Mesenteric fat pad (tissue), 1 donor: ENCODE measurements at places on chromosomes 7 and 10. TPM values are rescaled to one million over a fixed set of nuclear protein-coding genes. Genes with fewer than 3 reads are reported as not detected.
A peak's percentile ranks its signal among the peaks of the same experiment; 100 is the strongest.

GRCh38 chr10:12947741-12948140 is 53.8 kb downstream of the CCDC3 start:
- no peak for DNase-seq

DNA sequence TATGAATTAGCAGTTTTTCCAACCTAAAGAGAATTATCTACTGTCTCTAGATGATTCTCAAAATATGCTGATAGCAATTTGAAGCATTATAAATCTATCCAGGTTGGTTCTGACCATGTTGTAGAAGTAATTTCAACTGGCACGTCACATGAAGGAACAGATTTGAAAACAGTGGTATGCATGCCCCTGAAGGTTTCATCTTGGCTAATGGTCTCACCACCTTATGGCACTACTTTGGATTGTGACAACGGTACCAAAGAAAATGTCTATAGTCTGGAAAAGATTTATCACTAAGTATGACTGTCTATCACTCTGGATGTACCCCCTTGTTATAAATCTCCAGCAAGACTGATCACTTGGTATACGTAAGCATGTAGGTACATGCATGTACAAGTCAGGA is 723.1 kb upstream of the GALNT17 start:
- DNase-seq: no peak

GRCh38 chr7:47837826-47838225 is 110.4 kb downstream of the PKD1L1 start:
- no peak for DNase-seq

GRCh38 chr7:69670701-69671100 is 72.4 kb downstream of the AUTS2 start:
- no peak for DNase-seq

DNA sequence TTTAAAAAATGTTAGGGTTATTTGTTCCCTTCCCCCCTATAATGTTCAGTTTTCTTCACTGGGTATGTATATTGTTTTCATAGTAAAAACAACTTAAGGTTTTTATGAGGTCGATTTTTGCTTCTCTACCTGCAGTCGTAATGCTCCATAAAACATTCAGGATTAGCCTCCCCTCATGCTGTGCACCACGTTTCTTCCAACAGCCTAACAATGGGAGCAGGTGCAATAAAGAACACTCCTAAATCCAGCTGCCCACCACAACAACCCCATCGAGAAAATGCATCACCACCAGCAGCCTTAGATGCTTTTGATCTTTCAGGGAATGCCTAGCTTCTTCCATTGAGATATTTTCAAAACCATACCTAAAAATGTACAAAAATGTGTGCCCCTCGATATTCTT is 111.1 kb downstream of the ADAM12 start:
- DNase-seq: no peak

- no peak for DNase-seq
These were observed 54.6 kb downstream of the HACD1 start for GRCh38 chr10:17562614-17563013.

DNA sequence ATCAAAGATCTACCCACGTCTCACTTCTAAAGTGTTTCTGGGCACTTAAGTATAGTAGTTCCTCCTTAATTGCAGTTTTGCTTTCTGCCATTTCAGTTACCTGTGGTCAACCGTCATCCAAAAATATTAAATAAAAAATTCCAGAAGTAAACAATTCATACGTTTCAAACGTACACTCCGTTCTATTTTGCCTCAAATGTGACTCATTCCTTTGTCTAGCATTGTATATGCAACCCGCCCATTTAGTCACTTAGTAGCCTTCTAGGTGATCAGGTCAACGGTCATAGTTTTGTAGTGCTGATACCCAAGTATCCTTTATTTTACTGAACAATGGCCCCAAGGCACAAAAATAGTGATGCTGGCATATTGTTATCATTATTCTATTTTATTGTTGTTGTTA is 33.8 kb downstream of the HGF start:
- DNase-seq: no peak

DNA sequence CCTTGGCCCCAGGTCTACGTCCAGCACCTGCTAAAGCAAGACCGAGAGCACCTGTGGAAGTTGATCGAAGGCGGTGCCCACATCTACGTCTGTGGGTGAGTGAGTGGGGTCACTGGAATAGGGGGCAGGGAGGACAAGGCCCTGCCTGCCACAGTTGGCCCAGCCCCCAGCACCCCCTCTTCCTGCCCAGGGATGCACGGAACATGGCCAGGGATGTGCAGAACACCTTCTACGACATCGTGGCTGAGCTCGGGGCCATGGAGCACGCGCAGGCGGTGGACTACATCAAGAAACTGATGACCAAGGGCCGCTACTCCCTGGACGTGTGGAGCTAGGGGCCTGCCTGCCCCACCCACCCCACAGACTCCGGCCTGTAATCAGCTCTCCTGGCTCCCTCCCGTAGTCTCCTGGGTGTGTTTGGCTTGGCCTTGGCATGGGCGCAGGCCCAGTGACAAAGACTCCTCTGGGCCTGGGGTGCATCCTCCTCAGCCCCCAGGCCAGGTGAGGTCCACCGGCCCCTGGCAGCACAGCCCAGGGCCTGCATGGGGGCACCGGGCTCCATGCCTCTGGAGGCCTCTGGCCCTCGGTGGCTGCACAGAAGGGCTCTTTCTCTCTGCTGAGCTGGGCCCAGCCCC is 8.1 kb downstream of the TMEM120A start:
- DNase-seq: no peak

DNA sequence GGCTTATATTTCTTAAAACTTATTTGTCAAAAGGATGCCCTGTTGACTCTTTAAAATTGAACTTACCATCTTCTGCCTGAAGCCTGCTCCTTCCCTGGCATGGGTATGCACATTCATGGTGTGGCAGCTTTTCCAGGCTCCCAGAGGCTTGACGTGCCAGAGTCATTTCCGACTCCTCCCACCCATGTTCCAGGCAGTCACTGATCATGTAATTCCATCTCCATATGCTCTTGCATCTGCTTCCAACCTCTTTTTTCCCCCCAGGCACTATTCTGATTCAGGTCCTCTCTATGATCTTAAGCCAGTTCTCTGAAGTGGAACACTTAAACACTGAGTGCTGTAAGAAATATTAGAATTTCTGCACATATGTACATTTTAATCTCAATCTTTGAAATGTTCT is 82.2 kb downstream of the CFAP58 start:
- no peak for DNase-seq

DNA sequence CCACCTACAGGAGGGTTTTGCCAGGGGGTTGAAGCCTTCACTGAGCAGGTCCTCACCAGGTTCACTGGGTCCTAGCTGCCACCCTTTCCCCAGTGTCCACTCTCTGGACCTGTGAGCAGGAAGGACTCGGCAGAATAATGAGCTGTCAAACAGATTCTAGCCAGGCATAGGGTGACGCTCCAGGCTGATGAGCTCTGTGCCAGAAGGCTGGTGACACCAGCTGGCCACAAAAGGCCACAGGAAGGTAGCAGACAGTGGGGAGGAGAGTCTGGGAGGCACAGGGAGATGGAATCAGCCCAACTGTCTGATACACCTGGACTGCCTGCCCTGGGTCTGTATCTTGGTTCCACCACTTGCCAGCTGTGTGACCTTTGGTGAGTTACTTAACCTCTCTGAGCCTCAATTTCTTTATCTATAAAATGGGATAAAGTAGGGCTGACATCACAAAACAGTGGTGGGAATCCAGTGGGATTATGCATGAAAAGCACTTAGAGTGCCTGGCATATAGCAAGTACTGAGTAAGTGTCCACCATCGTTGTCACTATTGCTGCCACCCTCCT is 26.7 kb upstream of the NDST2 start:
- DNase-seq: no peak

- DNase-seq: no peak
These were observed 45.7 kb downstream of the KIAA1549 start for GRCh38 chr7:138935465-138936011.

GRCh38 chr7:149004405-149005370 is 23.6 kb downstream of the PDIA4 start:
- no peak for DNase-seq

GRCh38 chr7:46754140-46754720 is 827.7 kb downstream of the TNS3 start:
- DNase-seq: no peak

DNA sequence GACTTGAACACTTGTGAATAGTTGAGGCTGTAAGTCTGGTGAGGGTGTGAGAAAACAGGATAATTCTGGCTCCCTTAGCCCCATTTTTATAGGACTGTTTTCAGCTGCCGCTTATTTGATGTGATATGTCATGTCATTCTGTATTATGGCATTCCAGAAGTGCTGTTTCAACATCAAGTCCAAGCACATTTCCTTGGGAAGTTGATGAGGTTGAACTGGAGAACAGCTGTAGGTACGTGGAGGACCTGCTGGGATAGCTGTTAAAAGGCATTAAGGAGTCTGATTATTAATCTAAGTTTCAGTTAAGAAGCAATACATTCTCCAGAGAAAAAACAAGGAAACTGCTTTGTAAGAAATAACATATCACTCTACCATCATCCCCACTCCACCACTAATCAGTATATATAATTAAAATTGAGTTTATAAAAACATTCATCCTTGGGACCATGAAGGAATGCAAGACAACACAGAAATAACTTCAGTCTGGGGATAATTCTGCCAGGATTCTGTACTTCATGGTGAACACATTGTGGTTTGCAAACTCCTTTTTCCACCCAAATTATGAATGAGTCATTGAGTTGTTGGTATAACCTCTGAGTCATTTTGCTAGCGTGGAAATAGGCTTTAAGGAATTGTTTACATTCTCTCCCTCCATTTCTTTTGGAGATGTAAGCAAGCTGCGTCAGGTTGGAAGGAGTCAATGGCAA is 39.9 kb upstream of the TMEM229A start:
- DNase-seq: no peak

DNA sequence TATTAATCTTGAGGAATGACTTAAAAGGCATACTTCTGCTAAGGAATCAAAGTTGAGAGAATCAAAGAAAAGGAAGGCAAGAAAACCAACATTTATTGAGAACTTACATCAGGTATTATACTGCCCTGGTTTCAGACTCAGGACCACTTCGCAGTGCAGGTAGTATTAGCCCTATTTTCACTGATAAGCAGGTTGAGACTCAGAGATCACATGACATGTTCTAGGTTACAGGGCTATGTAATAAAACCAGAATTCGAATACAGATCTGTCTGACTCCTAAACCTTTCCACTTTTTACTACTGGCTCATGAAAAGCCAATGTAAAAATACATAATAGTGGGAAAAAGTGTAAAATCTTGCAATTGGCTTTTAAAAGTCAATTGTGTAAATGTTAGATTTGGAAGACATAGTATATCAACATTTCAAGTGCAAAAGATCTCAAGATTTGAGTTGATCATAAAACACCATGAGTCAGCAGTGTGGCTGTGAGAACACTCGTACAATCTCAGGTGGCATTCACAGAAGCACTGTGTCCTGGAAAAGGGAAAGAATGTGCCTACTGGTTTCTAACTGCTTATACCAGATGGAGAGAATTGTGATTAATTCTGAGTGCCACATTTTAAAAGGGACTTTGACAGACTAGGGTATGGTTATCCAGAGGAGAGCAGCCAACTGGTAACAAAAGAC is 195.8 kb upstream of the MKLN1 start:
- no peak for DNase-seq

DNA sequence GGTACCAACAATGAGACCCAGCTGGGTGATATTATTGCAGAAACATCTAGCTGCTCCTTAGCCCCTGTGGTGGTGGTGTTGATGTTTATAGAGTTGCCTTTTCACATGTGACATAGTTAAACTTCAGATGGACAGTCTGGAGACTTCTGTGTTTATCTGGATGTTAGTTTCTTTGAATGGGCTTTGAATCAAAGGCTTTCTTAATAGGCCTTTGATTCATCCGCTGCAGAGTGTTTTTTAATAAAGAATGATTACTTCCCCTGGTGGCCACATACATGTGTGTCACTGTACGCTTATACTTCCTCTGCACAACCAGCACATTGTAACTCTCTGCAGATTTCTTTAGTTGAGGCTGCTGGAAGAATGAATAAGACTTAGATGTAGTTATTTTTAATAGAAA is 221.0 kb downstream of the DYNC1I1 start:
- no peak for DNase-seq

GRCh38 chr7:100065452-100066186 is 15.9 kb downstream of the ZNF3 start:
- DNase-seq: no peak

DNA sequence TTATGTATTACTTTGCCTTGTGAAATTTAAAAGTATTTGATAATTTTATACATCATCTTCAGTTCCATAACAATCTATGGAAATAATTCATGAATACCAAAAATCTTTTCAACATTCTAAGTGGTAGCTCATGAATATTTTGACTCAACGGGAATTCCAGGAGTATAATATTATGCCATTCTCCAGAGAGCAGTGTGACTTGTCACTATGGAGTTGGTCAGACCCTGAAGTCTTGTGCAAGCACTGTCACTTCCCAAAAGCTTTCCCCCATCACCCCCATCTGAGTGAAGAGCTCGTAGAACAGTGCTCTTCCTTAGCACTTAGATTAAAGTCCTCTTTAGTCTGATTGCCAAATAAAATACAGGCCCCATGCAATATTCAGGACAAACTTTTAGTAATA is 29.4 kb upstream of the CCNJ start:
- DNase-seq: no peak

- DNase-seq: peak; percentile 24
These were observed 55.8 kb downstream of the CDHR3 start for GRCh38 chr7:106018566-106019469.

DNA sequence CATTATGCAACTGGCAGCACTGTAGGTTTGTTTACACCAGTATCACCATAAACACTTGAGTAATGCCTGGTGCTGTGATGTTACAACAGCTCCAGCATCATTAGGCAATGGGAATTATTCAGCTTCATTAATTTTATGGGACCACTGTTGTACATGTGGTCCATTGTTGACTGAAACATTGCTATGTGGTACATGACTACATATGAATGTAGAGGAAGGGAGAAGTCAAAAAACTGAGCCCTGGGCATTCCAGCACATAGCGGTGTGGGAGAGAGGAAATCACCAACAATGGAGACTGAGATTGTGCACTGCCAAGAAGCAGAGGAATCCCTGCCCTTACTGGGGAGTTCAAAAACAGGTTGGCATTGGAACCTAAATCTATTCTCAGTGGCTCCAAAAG is 89.0 kb downstream of the TRIM24 start:
- no peak for DNase-seq

DNA sequence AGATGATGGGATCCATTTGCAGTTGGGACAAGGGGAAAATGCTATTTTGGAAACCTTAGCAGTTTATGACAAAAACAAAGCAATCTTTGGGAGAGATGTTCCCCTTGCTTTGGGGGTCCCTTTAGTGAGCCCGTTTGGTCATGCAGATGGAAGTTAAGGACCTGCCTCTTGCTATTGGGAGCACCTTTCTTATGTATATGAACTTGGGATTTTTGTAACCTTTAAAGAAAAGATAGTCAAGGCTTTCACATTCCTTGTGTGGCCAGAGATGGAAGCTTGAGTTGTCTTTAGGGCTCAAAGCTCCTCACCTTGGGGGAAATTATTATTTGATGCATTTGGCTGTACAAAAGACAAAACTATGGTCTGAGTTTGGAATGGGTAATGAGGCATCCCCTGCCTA is 179.0 kb upstream of the PLPP4 start:
- no peak for DNase-seq

GRCh38 chr7:120184866-120185265 is 88.1 kb upstream of the KCND2 start:
- DNase-seq: no peak

IFIT1 gene
- 14.5 TPM for total RNA-seq

GAD2 gene
- not detected for total RNA-seq

LDB3 gene
- 1.3 TPM for total RNA-seq

SLC26A5 gene
- total RNA-seq: 0.19 TPM

SH2D4B gene
- total RNA-seq: 0.35 TPM

IFIT1B gene
- total RNA-seq: not detected

DRGX gene
- not detected for total RNA-seq
